ENCODE measurements at places on chromosomes 6 and 20.

- no peak for DNase-seq
Observed at GRCh38 chr6:169014211-169015197, 239.1 kb downstream of the THBS2 start.

DNA sequence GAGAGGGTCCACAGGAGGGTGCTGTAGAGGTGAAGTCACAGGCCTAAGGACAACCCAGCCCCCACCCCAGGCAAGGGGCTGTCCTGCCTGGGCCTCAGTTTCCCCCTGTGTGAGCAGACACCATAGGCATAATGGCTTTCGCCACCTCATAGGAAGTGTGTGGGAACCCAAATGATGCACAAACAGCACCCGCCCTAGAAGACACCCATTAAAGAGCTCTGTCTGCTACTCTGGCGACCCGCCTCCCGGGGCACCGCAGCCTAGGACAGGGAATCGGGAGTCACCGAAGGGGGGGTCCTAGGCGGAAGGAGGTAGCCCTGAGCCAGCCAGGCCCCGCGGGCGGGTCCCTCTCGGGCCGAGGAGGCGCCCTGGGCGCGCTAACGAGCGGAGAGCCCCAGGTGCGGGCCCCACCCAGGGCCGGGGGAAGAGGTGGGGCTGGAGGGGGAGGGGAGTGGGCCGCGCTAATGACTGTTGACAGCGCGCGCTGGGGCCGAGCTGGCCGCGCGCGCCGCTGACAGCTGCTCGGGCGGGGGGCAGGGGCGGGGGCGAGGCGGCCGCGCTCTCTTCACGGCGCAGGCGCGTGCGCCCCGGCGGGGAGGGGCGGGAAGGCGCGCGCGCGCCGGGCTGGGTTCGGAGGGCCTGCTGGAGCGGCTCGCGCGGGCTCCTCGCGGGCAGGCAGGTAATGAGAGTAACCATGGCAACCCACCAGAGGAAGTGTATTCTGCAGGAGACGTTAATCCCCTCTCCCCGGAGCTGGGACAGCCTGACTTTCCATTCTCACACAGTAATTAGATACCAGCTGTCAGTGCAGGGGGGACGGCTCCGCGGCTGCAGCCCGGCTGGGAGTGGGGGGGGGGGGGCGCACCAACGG lies 48.9 kb downstream of the NOL4L start:
- DNase-seq: peak; percentile 65

- no peak for DNase-seq
Observed at GRCh38 chr6:129312880-129313279, 397.1 kb downstream of the ARHGAP18 start.

DNA sequence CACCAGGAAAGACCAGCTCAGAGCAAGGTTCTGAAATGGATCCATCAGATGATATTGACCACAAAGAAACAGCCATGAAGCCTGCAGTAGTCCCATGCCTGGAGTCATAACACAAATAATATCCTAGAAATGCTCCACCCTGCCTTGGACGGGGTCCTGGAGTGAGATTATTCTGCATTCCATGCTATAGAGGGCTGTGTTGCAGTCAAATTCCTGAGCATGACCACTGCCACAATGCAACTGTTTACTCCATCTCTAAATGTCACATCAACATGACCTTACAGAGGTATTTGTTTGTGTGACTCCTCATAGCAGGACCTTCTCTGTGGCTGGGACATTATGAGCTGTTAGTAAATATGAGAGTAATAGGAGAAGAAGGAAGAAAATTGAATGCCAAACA lies 257.5 kb upstream of the TCF21 start:
- DNase-seq: no peak

DNA sequence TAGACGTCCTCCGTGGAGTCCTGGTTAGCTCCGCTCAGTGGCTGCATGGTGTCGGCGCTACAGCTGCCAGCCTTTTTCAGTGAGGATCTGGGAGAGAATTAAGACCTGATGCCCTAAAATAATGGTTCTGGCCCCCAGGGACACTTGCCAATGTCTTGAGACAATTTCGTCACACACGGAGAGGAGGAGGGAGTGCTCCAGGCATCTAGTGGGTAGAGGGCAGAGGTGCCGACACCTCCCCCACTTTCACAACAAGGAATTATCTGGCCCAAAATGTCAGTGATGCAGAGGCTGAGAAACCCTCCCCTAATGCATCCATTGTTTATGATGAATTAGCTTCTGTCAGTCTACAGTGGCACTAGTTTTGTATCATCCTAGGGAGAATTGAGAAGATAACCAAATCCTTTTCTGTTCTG lies 24.4 kb downstream of the TMEM181 start:
- no peak for DNase-seq

DNA sequence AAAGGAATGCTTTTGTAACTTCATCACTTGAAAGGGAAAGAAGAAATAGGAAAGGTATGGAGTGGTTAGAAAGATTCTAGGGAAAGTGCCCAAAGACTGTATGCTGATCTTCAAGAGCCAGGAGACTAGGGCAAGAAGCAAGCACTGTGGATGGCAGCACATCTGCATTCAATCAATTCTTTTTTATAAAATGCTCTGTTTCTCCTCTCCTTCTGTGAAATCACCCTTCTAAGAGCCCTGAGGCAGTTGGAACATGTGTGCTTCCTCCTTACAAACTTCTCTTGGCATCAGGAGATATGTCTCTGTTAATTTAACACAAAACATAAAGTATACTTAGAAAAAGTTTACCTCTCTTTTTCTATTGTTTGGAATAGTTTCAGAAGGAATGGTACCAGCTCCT lies 1162.2 kb upstream of the GJE1 start:
- no peak for DNase-seq

GRCh38 chr6:3808759-3809514 lies 40.2 kb upstream of the FAM50B start:
- no peak for DNase-seq

DNA sequence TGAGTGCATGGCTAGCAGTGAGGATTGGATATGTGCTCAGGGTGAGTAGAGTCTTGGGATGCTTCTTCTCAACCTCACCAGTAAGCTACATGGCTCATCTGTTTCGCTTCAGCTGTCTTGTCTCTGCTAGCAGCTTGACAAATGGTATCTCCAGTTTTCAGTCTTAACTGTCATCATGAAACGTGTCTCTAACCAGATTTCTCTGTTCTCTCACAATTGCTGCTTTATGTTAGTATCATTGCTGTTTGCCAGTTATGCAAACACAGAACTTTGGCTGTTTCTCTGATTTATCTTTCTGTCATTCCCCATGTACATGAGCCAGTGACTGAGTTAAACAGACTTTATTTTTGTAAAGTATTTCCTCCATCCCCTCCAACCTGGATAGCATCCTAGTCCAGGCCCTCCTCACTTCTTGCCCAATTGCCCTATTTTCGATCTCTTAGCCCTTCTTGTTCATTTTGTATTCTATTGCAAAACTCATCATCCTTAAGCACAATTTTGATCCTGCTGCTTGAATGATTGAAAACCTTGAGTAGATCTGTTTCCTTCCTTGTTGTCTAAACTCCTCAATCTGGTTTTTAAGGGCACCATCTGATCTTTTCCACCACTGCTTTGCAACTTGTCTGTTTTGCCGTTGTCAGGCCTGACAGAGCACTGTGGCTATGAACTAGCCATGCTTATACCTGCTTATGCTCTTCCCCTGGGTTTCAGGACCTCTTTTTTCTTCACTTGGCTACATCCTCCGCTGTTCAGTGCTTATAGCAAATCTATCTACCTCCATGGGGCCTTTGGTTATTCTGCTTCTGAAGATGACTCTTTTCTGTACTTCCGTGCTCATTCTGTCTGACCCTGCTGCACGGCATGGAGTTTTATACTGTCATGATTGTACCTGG lies 37.7 kb upstream of the ADIG start:
- no peak for DNase-seq

- no peak for DNase-seq
Observed at GRCh38 chr6:36755435-36756348, 58.1 kb downstream of the RAB44 start.
